ENCODE measurements at places on chromosomes 4 and X.
A peak's percentile ranks its signal among the peaks of the same experiment; 100 is the strongest.

DNA sequence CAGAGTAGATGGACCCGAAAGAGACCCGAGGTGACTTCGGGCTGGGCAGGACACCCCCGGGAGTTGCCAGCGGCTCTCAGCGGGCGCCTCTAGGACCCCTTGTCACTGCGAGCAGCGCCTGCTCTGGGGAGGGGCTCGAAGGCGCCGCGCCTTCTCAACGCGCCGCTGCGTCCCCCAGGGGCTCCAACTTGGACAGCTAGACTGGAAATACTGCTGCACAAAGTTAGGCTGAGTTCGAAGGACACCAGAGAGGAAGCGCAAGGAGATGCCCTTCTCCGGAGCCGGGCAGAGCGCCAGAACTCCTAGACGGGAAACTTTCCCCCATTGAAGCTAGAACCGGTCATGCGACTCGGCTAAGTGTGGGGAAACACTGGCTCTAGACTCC is 493 bp upstream of the KCNIP4 start:
- peak; percentile 17 for DNase-seq

DNA sequence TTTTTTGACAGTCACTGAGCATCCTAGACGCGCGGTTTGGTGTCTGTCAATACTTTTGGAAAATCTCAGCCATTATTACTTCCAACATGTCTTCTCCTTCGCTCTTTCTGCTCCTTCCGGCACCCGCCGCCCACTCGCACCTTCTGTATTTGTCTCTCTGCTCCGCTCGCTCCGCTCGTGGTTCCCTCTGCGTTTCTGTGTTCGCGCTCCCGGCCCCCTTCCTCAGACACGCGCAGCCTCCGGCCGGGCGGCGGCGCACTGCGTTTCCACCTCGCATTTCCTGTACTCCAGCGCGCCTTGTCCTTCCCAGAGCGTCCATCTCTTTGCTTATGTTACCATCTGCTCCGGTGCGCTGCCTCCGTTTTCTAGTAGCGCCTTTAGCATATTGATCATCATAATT is 21.1 kb downstream of the PDE6B start:
- DNase-seq, result no peak

- DNase-seq, result no peak
These were observed 114.5 kb upstream of the KIT start for GRCh38 chr4:54543088-54543795.

GRCh38 chr4:85448906-85449890 is 25.8 kb upstream of the ARHGAP24 start:
- no peak for DNase-seq

GRCh38 chr4:153787575-153787974 is 1.3 kb downstream of the SFRP2 start:
- DNase-seq, result no peak

DNA sequence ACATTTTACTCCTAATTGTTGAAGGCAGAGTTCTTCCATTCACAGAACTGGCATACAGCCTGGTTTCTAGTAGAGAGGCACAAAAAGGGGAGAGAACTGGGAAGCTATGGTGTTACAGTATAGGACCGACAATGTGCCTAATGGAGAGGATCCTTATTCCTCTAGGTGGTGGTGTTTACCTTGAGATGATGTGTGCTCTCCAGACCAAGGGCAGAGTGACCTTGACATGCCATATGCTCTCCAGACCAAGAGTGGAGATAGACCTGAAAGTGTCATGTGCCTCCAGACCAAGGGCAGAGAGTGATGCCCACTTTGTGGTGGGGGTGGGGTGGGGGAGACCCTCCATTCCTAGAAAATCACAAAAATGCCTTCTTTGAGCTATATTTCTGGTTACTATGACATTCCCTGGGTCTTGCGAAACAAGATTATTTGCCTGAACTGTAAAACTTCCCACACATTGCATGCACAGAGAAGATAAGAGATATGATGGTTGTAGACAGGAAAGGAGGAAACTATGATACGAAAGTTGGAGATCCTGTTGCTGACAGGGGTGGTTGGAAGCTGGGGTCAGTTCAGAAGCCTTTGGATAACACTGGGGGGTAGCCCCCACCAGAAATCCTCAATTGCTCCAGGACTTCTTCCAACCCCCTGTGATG is 119.7 kb downstream of the TEX13C start:
- no peak for DNase-seq

DNA sequence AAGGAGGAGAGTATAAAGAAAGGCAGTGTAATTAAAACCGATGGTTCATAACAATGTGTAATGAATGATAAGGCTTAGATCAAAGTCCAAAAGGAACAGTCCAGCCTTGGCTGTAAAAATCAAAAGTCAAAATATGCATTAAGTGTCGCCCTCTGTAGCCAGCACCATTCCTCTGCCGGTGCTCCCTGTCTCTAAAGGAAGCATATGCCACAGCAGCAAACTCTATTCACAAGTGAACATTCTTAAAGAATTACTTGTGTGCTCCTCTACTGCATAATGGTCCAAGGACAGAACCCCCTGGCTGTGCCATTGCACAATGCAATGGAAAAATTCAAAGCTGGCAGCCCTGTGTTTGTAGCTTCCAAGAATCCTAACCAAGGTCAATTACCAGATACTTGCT is 16.3 kb upstream of the MBNL3 start:
- DNase-seq, result no peak

DNA sequence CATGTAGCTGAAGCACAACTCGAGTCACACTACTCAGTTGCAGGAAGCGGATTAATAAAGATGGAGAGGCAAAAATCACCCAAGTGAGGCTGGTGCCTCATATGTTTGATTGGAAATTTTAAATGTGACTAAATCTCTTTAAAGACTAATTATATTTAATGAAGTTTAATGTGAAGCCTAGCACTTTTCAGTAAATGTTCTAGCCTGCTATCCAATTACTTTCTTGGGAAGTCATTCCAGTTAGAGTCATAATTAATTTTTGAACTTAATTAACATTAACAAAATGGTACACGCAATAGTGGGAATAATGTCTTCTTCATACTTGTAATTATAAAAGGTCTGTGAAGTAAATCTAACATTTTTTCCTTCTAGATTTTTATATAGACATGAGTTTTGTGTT is 20.6 kb downstream of the F11 start:
- DNase-seq, result no peak

DNA sequence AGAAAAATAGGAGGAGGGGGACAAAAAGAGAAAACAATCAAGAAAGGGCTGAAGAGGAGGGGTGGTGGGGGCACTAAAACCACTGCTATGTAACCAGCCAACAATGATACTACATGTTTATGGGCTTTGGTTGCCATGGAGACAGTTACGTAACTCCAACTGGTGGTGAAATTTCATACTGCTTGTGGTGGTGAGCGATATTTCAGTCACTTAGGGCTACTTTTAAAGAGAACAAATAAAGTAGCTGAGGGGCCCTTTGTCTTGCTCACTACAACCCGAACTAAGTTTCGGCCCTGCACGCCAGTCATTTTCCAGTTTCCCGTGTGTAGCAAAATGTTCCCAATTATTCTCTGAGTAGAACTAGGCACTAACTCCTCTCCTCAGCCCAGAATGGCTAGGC is 275.2 kb upstream of the EDA2R start:
- no peak for DNase-seq

GRCh38 chr4:29079260-29079659 is 1640.9 kb upstream of the PCDH7 start:
- no peak for DNase-seq

GRCh38 chr4:123990310-123990870 is 593.8 kb downstream of the SPRY1 start:
- no peak for DNase-seq

DNA sequence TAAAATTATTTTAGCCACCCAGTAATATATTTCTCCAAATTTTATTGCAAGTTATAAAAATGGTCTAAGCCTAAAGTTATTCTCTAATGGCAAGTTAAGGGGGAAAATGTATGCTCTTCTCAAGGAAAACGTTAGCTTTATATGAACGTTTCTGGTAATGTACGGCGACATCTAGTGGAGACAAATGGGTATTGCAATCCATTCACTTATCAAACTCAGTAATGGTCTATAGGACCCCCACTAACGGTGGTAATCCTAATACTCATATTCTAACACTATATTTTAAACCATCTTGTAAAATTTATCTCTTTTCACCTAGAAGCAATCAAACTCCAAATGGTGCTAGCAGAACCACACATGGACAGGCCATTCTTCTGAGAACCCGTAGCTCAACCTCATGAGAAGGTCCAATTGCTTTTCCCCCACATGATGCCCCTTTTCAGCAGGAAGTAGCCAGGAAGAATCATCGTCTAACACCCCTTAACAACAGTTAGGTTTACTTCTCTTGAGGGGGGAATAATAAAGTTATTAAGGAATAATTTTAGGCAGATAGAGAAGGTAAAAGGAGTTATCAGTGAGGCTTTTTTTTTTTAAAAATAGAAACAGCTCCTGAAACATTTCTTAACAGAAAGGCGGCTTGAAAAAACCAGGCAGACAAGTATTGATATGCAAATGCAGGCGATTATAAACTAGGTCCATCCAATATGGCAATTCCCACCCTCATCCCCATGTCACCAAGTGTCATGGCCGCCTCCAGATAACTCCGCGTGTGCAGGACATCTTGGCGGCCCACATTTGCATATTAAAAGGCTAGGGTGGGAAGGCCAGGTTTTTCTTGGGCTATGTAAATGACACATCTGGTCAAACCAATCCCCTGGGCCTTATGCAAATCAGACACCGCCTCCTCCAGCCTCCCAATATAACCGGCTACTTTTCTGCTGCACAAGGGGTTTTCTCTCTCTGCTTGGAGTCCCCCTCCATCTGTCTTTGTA is 35.0 kb downstream of the NUDT11 start:
- DNase-seq, result no peak

DNA sequence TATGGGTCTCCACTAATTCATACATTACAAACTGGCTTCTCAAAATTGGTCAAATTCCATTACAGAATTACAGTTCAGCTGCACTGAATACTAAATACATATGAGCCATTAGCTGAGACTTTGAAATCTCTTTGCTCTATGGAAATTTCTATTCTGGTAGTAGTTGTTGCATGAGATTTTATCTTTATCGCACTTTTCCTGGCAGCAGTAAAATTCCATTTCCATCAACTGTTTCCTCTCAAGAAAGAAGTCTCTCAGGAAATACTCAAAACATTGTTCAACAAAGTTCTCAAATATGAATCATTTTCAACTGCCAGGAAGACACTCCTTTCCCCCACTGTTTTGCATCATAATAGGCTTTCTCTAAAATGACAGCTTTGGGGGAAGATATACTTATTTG is 51.3 kb downstream of the ATP11C start:
- no peak for DNase-seq

DNA sequence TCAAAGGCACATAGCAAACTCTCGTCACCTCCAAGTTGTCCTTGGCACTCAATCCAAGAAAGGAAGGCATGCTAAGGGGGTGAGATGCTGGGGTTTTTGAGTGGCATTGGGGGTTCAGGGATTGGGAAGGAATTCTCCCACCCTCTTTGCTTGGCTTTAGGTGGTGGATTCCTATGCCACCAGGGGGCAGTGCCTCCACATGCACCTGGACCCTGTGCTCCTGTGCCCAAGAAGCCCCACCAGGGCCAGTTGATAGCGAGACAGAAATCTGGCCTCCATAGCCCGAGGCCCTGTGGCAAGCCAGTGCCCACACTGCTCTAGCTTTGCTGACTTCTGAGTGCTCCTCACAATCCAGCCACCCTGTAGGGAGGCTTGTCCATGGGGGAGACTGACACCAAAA is 2.0 kb upstream of the FATE1 start:
- peak; percentile 54 for DNase-seq

- no peak for DNase-seq
These were observed 362.0 kb downstream of the ADAM29 start for GRCh38 chr4:175280153-175280552.

DNA sequence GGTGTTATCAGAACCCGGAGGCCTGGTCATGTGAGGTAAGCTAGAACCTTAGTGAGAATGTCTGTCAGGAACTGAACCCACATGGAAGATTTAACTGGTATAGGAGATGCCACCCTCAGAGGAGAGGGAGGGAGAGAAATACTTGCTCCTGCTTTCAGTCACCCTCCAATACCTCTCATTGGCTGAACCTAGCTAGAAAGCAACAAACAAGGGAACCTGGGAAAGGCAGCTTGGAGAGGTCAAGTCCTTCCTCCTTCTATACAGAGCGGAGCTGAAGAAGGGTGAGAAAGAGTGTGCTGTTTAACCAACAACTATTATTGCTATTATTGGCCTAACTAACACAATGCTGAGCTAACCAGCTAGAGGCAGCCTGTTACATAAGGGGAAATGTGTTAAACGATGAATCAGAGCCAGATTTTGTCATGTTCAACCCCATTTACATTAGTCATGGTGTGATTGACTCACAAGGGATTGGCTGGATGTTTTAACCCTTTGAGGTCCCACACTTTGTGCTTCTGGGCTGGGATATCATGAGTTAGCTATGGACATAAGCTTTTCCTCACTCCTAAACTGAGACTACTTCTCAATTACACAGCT is 96.5 kb upstream of the ESX1 start:
- no peak for DNase-seq

GRCh38 chrX:153802513-153803045 is 8.1 kb downstream of the SSR4 start:
- no peak for DNase-seq

- DNase-seq, result peak; percentile 25
These were observed 181.6 kb downstream of the UGT8 start for GRCh38 chr4:114780205-114780604.

GRCh38 chrX:17802756-17803155 is 58.3 kb downstream of the RAI2 start:
- DNase-seq, result no peak

Data from endothelial cell (in vitro differentiated cells).